ENCODE measurements at places on chromosomes 5 and 9.

DNA sequence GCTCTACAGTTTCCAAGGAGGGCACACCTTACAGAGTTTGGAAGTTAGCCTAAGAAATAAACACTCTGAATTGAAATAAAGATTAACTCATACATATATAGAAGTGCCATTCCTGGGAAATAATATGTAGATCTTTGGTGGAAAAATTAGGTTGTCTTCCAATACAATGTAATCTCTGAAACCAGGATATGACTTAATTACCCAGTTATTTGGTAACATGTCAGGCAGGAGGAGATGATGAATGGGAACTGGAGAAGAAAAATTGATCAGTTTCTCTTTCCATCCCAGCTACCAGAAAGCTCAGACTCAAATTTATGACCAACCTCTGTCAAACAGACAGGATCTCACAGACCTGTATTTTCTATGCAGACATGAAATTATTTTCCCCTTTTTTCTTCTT, 215.2 kb upstream of the SNX2 start:
- DNase-seq, result peak; percentile 32

- peak; percentile 91 for DNase-seq
These were observed 9.7 kb downstream of the PTGER4 start for GRCh38 chr5:40689438-40689837.

DNA sequence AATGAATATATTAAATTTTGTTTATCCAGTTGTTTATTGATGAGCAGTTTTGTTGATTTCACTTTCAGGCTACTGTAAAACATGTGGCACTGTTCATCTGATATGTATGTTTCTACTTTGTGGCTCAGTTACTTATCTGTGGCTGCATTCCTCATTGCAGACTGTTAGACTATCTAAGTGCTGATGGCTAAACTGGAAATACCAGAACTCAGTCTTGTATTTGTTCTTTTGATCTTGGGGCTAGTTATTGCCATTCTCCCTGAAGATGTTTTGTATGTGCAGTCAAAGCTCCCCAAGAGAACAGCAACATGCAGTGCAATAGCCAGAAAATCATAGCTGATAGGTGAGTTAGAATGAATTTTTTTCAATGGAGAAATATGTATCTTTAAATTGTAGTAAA, 162.2 kb downstream of the GADD45G start:
- no peak for DNase-seq

- peak; percentile 56 for DNase-seq
These were observed 836 bp downstream of the PCSK5 start for GRCh38 chr9:75891277-75891741.

DNA sequence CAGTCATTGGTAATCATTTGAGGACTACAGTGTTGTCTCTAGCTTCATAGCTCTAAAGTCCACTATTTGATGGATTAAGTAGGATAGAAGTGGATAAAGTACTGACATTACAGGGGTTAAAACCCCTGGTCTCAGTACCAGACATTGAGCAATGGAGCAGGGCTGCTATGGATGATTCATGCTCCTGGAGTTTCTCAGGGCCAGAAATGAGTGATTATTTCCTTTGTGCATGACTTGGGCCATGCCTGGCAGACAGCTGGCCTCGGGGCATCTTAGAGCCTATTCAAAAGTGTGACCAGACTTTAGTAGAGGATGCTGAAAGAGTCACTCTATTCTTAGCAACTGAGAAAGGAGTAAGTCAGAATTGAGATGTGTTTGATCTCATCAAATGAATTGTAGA, 350.7 kb upstream of the TLE4 start:
- DNase-seq, result peak; percentile 81

DNA sequence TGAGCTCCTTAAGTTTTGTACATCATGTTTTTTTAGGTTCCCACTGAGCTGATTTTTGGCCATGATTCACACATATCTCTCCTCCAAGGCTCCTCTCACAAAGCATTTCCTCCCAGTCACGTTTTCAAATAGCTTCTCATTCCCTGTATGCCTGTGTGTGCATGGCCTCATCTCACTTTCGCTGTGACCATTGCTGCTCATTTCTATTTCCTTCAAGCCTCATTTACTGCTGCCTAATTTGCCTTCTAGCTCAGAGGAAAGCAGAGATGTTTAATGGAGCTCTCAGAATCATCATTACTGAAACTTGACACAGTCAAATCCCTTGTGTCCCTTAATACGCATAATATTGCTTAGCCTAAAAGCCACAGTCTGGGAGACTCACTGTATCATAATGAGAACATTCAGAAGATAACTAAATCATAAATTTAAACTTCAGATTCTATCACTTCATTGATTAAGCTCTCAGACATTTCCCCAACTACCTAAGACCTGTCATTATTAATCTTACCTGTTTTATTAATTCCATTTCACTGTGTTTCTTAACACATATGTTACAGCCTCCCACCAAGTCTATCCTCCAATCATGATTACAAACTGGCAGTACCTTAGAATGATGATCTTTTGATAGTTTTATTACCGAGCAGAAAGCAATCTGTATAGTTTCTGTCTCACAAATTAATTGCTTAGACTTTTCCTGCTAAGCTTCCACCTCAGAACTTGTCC, 278.3 kb upstream of the PTGER4 start:
- DNase-seq, result peak; percentile 32

DNA sequence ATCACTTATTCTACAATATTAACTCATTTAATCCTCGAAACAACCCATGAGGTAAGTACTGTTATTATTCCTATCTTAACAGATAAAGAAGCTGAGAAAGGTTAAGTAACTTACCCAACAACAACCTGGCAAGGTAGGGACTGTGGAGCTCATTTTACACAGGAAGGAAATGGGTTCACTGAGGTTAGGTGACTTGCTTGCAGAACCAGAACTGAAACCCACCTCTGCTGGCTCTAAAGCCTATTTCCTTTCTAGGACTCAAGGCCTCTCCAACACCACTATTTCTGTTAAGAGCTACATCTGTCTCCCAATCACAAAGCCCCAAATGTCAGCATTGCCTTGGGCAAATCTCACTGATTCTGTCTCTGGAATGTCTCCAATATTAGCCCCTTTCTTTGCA, 38.9 kb upstream of the IFNK start:
- DNase-seq, result no peak

DNA sequence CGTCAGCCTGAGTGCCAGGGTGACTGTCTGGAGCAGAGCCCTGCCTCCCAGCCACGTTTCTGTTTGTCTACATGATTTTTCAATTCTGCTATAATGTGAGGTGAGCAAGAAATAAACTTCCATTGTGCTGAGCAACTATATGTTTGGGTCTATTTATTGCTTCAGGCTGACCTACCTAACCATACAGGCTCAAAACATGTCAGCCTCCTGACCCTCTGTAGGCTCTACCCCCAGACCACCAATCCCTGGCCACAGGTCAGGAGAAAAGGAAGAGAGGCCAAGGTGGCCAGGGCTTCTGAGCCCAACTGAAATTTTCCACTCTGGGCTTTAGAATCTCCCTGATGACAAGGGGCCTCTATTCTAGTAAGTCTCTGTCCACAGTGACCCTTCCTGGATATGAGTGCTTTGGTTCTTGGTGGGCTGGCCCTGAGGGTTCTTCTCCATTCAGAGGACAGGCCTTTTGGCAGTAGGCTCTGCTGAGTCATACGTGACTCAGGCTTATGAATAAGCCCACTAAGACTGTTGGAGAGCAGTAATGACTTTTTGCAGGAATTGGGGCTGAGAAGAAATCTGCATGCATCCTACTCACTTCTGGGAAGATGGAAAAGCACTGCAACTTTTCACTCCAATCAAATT, 117.2 kb upstream of the TBCA start:
- peak; percentile 95 for DNase-seq

DNA sequence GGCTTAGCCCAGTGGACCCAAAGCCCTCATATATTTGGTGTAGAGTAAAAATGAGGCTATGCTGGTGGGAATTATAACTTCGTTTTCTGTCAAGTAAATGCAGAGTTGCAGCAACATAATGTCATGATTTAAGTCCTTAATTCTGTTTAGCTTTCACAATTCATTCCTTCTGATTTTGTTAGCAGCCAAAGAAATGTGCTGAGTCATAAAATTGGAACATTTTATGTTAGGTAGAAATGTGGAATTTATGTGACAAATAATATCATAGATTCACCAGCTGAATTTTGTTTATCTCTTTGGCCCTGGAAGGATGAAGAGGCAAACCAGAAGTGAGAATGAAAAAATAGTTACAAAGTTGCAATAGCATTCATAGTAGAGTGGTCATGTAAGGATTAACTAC, 247.0 kb downstream of the TRPM3 start:
- peak; percentile 42 for DNase-seq

DNA sequence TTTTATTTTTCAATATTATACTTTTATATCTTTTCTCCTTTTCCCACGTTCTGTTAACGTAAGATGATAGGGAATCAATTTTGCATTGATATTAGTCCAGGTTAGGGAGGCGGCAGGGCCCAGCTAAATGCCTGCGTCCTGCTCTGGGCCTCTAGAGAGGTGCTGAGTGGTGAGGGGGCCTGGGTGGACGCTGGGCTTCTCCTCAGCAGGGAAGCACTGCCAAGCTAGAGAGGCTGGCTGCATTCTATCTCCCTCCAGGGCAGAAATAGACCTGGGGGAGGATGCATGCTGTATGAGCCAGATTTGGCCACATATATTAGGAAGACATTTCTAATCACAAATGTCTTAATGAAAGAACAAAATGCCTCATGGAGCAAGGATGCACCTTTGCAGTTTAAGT, 43.6 kb upstream of the NKX2-5 start:
- no peak for DNase-seq

GRCh38 chr5:61350535-61350934, 18.5 kb downstream of the ZSWIM6 start:
- no peak for DNase-seq

DNA sequence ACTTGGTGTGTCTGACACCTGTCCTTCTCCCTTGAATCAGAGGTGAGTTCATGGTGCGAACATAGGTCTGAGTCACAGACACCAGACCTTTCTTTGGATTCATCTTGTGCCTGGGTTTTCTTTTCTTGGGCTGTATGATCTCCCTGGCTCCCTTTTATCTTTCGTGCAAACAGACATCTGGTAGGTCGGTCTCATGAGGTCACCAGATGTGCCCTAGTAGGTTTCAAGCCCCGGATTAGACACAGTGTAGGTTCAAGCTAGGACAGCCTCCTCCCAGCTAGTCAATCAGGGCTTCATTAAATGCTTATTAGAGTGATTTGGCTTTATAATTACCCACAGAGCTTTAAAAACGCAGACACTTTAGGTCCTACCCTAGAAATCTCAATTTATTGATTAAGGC, 106.0 kb upstream of the MYO10 start:
- no peak for DNase-seq

- DNase-seq, result no peak
These were observed 610.5 kb downstream of the ACTL7B start for GRCh38 chr9:108245331-108245730.

DNA sequence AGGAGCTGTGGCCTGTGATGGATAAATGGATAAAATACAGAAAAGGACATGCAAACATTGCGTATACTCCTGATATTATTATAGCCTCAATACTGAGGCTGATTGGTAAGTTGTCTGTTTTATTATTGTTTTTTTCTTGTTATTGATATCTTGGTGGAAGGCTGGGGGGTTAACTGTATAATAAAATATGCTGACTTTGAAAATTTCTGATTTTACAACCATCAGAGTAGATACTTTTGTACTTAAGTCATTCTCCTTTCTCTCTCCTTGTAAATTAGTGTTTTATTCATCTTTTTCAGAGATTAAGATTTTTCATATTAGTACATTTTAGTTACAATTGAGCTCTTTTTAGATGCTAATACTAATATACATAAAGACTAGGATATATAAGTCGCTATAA, 53.5 kb downstream of the ICE1 start:
- no peak for DNase-seq

DNA sequence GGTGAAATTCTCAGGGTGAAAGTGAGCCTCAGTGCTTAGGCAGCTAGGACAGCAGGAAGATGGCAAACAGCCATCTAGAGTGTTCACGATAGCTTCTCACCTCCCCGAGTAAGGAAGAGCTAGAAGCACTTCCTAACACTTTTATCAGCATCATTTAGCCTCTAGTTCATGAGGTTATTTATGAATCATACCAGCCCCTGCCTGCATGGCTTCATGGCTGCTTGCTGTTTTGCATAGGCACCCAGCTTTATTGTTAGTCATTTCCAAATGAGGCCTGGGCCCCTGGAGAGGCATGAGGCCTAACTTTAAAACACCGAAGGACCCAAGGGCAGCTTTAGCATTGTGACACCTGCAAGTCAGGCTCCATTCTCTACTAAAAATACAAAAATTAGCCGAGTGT, 134.9 kb upstream of the PANK3 start:
- peak; percentile 54 for DNase-seq

- DNase-seq, result no peak
These were observed 48.0 kb upstream of the ASTN2 start for GRCh38 chr9:117462861-117463260.

DNA sequence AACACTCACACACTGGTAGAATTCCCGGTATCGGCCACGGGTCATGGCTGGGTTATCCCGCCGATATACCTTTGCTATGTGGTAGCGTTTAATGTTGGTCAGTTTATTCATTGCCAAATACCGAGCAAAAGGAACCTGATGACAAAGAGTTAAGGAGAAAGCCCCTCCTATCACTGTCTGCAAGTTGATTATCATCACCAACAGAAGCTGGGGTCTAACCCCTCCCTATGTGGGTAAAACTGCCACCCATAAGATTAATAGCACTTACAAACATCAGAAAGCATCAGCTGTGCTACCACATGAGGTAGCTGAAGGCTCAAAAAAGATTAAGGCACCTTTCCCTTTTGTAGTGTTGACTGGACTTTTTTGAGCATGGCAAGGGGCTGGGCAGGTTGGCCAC, 5.6 kb upstream of the DND1 start:
- no peak for DNase-seq

DNA sequence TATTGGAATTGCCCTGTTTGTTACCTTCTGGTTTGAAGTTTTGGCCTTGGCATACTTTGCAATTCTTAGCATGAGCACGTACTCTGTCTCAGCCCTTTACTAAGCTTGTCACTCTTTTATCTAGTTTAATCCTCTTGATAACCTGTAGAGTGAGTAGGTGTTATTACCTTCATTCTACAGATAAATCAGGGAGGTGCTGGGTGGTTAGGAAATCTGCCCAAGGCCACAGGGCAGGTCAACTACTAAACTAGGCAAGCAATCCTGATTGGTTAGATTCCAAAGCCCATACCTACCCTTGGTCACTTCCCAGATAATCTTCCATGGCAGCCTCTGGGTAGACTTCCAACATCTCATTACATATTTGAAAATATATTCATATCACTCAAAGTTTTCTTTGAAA, 65.7 kb downstream of the PCSK5 start:
- no peak for DNase-seq

DNA sequence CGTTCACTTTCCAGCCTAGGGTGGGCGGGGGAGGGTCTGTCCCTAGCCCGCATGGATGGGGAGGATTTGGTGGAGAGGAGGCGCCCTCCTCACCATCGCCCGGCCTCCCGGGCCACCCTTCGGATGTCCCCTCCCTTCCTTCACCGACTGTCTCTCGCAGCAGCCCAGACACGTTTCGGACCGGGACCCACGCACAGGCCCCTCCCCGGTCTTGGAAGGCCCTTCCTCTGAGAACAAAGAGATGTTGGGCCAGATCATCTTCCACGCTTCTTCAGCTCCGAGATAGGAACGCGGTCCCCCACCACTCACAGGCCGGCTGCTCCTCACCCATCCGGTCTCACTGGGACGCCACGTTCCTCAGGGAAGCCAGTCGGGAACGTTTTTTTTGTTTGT, 640 bp upstream of the DPM2 start:
- no peak for DNase-seq
